Stromal cell of bone marrow (primary cell): ENCODE measurements at places on chromosomes 7 and 10.
A peak's percentile ranks its signal among the peaks of the same experiment; 100 is the strongest.

- DNase-seq: no peak
These were observed 14.2 kb downstream of the CLRN3 start for GRCh38 chr10:127878475-127879055.

GRCh38 chr7:28958235-28958979 is at the start of gene TRIL:
TRIL (minus strand) TSS chr7:28958330; CDS start chr7:28958046, 284 bp downstream.
- no peak for DNase-seq

- peak; percentile 81 for DNase-seq
These were observed 19.1 kb downstream of the MXI1 start for GRCh38 chr10:110226543-110226925.

- DNase-seq: no peak
These were observed 90.5 kb downstream of the RNF216 start for GRCh38 chr7:5690931-5691473.

DNA sequence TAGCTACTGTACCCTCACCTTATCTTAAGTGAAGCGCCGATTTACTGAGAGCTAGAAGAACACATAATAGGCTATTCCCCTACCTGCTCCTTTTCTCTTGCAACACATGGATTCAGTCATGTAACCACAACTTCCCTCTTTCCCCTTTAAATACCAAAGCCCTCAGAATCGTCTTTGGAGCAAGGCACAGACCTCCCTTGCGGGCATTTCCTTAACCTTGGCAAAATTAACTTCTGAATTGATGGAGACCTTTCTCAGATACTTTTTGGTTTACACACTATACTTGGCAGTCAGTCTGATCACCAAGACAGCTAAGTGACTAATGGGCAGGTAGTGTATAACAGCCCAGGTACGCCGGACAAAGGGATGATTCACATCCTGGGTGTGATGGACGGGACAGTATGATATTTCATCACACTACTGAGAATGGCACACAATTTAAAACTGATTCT is 72.7 kb upstream of the SEC61G start:
- DNase-seq: no peak

DNA sequence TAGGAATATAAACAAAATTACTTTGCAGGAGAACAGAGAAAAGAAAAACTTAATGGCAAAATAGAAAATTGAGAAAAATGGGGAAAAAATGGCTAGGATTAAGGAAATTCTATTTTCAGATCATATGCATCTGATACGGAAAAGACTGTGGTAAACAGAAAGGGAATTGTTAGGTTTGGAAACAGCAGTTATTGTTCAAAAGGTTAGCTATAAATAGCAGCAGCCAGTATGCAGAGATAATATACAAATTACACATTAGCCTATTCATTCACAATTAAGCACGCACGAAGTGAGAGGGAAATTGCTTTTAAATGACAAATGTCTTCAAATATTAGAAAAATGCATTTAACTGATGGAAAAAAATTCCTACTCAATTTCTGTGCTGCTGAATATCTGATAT is 224.1 kb upstream of the FAM3C start:
- DNase-seq: no peak

- DNase-seq: no peak
These were observed 76.4 kb downstream of the GRK5 start for GRCh38 chr10:119283818-119284217.

DNA sequence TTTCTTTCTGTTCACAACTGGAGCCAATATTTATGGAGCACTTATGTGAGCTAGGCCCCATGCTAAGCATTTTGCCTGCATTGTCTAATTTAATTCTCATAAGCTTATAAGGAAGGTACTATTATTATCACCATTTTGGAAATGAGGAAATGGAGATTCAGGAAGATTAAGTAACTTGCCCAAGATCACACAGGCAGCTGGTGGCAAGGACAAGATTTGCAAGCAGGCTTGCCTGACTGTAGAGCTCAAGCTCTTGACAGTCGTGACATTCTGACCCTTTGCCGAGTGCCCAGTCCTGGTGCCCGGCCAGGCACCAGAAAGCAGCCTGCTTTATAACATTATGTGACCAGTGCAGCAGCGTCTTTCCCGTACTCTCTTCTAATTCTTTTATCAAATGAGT is 38.2 kb downstream of the WNT2 start:
- DNase-seq: no peak

DNA sequence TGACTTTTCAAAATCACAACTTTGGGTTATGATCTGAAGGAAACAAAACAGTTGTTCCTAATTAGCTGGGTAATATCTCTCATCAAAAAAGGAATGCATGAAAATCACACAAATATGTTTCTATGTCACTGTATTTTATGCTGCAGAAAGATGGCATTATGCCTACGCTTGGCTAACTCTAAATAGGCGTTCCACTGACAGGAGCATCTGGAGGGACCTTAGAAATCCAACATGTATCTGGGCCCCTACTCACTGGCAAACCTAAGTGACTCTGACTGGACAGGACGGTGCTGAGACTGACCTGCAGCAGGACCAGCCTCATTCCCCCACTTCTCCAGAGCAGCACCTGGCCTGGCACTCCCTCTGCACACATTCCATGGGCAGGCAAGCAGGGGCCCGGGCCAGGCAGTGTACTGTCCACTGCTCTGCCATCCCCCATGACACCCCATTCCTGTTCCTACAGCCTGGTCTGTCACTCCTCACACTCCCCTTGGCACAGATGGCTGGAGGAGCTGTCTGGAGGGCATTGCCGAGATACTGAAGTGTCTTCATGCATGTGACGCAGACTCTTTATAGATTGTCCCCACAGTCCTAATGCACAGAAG is 2.6 kb upstream of the MYL7 start:
- no peak for DNase-seq

GRCh38 chr7:43872406-43873110 is 3.2 kb upstream of the MRPS24 start:
- DNase-seq: peak; percentile 94

- DNase-seq: no peak
These were observed 38.3 kb downstream of the NT5C3A start for GRCh38 chr7:33024189-33024757.

DNA sequence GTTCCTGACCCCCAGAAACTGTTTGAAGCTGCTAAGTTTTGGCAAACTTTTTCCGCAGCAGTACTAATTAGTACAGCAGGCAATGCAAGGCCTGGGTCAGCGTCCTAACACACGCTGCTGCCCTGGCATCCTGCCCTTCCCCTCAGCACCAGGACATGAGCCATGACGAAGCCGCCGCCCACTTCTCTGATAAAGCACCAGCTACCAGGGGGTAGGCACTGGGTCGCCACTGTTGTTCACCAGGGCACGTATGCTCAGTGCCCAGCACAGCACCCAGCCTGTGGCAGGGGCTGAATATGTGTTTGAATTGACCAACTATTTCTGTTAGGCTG is 59.5 kb downstream of the CHST15 start:
- no peak for DNase-seq

DNA sequence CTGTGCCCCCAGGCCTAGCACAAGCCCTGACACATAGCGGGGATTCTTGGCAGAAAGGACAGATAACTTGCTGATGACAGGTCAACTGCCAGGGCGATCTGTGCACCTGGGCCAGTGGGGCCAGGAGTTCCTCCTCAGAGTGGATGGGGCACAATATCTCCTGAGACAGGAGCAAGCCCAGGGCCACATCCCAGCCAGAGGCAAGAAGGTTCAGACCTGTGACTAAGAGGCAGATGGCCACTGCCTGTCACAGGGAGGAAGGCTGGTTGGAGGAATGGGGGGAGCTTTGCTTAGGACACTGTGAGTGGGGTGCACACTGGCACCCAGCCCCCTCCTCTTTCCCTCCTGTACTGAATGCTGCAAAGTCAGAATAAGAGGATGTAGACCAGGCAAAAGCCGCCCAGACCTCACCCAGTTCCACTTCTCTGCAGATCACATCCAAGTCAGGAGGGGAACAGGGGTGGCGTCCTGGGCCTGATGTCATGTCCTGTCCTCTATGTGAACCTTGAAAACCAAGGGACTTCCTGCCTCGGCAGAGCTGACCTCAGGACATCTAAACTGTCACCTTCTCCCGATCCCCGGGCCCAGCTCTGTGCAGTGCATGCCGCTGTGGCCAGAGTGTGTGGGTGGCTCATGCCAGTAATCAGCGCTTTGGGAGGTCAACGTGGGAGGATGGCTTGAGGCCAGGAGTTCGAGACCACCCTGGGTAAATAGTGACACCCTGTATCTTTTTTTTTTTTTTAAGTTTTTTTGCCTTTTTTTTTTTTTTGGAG is 1.3 kb downstream of the GUSB start:
- DNase-seq: no peak

GRCh38 chr7:29484280-29484679 is 79.4 kb upstream of the PRR15 start:
- no peak for DNase-seq

DNA sequence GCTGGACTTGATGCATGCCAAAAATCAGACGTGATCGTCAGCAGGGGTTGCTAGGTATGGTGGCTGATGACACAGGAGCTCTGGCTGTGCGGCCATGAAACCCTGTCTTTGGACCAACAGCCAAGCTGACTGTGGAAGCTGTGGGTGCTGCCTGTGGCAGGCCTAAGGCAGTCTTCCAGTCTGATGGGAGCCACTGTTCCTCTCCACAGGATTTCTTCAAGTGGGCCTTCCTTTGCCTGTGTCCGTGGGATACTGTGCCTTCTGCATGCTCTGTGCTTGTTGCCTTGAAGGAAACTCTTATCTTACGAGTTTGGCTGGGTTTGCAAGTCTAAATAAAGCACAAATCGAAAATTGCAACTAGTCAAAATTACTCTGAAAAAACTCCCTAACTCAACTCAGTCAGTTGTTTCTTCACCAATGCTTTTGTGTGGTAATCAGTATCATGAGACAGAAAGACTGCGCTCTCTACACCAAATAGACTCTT is 101.9 kb upstream of the PDLIM1 start:
- DNase-seq: no peak

GRCh38 chr7:121331048-121331447 is 2.2 kb downstream of the WNT16 start:
- DNase-seq: no peak

DNA sequence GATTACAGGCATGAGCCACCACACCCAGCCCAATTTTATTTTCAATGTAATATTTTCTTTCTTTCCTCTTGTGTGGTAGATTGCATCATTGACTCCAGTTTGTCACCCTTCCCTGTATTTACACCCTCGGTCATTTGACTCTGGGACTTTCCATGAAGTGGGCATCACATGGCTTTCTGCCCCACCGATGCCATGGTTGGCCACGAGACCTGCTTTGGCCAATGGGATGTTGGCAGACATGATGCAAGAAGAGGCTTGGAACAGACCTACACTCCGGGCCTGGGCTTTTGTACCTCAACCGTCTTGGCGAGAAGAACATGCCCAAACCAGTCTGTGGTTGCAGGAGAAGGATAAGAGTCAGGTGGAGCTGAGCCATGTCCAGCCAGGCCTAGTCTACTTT is 38.8 kb upstream of the CACUL1 start:
- DNase-seq: no peak

GRCh38 chr7:20136647-20137046 is 80.5 kb downstream of the MACC1 start:
- DNase-seq: no peak

DNA sequence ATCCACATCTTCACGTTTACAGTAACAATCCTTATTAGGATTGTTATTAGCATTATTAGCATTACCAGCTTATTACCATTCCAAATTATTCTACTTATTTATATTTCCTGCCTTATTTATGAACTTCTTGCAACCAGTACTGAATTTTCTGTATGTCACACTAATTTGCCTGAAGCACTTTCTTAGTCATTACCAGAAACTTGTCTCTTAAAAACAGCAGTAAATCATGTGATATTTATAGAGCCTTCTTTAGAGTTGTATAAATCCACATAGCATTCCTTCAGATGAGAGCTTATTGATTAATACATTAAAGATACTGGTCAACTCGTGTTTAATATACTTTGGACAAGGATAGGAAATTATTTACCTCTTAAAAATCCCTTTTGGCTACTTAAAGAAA is 618.6 kb downstream of the SUGCT start:
- no peak for DNase-seq

DNA sequence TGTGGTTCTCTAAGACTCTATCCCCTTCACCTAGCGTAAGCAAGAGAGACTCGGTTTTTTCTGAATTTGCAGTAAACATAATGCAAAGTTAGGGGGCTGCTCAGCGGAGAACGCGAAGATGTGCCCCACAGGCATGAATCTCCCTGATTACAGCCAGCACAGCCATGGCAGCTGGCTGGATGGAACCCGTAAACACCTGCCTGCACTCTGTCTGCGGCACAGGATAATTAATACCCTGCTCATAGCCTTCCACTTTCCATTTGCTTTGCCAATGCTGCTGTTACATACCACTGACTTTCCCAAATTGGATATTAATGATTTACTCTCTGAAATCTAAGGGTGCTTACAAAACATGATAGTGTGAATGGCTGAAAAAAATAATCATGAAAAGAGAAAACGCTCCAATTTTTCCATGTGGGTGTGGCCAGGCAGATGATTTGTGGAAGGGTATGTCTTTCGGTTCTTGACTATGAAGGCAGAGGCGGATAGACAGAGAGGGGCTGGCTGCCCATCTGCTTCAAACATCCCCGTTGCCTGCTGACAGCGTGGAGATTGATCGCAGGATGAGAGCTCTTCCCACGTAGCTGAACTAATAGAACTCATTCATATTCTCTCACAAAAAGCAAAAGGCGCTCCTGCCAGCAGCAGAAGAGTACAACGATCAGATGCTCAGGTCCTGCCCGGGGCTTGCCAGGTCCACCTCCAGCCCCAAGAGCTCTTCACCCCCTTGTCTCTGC is 193.2 kb upstream of the GHITM start:
- DNase-seq: no peak

- no peak for DNase-seq
These were observed 32.5 kb downstream of the C7orf33 start for GRCh38 chr7:148622887-148623585.

DNA sequence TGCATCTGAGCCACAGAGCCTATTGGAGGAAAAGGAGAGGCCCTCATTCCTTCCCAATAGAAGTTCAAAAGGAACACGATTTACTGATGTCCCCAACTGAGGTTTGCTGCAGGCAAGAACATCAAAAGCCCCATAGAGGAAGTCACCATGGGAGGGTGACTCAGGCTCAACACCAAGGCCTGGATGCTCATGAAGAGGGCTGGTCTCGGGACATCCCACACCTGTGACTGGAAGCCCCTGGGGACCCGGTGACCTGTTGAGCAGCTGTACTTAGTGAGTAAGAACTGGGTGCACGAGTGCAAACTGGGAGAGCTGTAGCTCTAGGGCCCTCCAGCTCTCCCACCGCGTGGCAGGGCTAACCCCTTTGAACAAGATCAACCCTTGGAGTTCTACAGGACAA is 38.0 kb downstream of the CYTH3 start:
- DNase-seq: no peak

DNA sequence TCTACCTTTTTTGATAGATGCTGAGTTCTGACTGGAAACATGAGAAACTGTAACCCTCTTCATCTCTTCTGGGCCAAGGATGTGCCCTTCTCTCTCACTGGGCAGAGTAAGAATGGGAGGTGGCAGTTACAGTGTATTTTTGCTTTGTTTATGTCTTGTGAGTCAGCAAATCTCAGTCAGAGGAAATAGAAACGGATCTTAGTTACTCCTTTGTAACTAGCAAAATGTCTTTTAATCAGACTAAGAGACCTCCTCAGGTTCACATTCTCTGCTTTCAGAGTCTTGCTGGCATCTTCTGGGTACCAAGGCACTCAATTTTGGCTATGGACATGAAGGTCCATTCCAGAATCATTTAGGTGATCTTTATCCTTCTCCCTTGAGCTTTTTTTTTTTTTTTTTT is 70.9 kb downstream of the HHEX start:
- peak; percentile 49 for DNase-seq

GRCh38 chr10:24432478-24433416 is 223.8 kb downstream of the KIAA1217 start:
- DNase-seq: no peak
